ENCODE measurements at places on chromosomes 1 and 21.

DNA sequence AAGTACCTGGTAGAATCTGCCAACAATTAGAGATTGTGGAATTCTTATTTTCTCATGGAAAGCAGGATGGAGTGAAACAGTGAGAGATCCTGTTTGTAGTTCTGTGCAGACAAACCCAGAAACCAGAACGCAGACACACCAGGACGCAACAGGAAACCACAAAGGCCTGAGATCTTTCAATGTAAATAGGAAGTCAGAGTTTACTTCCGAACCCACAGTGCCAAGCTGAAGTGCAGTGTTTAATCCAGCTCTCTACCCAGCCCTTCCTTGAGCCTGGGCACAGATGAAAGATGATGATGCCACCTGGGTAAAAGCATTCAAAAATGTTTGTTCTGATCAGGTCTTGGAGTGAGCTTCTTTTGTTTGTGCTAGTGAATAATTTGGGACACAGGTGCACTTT is 244.2 kb upstream of the HOOK1 start:
- no peak for DNase-seq

- DNase-seq: no peak
These were observed 496.9 kb upstream of the CAMK1G start for GRCh38 chr1:209086486-209087192.

DNA sequence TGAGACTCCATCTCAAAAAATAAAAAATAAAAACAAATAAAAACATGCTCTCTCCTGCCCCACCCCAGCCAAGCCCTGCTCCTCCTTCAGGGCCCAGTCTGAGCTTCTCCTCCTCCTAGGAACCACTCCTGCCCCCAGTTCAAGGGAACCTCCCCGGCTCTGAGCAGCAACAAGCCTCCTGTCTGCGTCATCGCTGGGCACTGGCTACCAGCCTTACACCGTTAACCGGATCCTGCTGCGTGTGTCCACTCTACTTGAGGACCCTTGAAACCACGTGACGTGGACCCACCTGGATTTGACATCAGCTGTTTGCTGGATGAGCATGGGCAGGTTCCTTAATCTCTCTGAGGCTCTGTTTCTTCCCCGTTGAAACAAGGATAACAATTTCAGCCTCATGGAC is 1.6 kb upstream of the TAS1R2 start:
- no peak for DNase-seq

DNA sequence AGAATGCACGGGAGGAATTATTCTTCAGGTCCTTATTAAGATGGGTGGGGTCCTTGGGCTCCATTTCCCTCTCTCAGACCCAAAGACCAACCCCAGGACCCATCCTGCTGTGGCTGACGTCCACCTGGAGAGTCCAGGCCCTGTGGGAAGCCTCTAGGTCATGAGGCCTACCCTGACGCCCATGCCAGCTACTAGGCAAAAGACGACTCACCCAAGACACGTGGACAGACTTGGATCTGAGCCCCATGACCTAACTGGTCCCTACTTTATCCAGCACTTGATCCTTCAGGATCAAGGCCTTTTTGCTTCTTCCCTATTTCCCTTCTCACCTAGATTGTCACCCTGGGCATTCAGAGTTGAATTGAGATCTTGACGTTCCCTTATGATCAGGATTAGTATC is 56.0 kb upstream of the CASZ1 start:
- DNase-seq: no peak

GRCh38 chr1:37614105-37614504 is 18.4 kb upstream of the GNL2 start:
- no peak for DNase-seq

GRCh38 chr1:26384076-26384475 is 11.5 kb upstream of the ZNF683 start:
- DNase-seq: no peak

- DNase-seq: no peak
These were observed 174.4 kb downstream of the PGBD5 start for GRCh38 chr1:230251644-230252191.

DNA sequence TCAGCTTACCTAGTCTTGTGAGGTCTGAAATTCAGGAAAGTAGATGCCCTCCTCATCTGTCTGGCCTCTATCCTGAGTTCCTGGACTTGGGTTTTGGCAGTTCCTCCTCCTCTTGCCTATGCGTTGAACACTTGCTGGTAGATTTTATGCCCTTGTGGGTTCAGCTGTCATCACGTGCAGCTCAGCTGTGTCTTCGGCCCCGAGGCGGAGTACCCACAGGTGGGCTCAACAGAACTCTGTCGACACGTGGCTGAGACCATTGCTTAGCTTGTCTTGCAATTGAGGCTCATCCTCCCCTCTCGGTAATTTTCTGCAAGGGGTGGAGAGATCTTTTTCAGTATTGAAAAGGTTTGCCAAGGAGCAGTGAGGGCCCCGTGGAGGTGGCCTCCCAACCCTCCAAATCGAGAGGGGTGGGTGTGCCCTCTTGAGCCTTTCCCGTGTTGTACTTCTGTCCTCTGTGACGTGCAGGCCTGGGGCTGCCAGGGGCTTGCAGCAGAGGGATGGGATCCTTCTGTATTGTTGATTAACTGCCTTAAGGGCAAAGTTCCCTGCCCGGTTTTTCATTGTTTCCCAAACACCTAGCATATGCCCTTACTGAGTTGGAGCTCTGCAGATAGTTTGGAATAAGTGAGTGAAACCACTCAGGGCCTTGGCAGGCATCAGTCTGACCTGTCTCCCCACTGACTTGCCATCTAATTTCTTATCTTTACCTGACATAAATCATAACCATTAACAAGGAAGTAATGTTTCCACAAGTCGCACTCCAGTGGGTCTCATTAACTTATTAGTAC is 2.9 kb downstream of the CENPS start:
- no peak for DNase-seq

- DNase-seq: no peak
These were observed 119.2 kb downstream of the ITSN1 start for GRCh38 chr21:33761441-33762036.

- no peak for DNase-seq
These were observed 207.7 kb upstream of the KAZN start for GRCh38 chr1:14390816-14391215.

- DNase-seq: no peak
These were observed 6.5 kb downstream of the ZNF644 start for GRCh38 chr1:91015358-91015780.

DNA sequence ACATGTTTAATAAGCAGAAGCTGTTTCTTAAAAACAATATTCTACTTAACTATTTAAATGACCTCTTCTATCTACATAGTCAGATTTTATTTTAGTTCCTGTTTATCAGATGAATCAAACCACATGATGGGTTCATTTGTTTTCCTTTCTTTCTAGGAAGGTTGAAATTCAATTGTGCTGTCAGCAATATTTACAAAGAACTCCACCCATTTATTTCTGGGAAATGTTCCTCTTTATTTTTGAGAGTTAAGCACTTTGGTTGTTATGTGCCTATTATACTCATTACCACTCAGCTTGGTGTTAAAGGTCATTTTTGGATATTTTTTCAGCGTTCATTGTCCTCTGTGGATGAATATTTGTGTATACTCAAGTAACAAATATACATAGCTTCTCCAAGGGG is 84.9 kb downstream of the C4BPA start:
- no peak for DNase-seq

DNA sequence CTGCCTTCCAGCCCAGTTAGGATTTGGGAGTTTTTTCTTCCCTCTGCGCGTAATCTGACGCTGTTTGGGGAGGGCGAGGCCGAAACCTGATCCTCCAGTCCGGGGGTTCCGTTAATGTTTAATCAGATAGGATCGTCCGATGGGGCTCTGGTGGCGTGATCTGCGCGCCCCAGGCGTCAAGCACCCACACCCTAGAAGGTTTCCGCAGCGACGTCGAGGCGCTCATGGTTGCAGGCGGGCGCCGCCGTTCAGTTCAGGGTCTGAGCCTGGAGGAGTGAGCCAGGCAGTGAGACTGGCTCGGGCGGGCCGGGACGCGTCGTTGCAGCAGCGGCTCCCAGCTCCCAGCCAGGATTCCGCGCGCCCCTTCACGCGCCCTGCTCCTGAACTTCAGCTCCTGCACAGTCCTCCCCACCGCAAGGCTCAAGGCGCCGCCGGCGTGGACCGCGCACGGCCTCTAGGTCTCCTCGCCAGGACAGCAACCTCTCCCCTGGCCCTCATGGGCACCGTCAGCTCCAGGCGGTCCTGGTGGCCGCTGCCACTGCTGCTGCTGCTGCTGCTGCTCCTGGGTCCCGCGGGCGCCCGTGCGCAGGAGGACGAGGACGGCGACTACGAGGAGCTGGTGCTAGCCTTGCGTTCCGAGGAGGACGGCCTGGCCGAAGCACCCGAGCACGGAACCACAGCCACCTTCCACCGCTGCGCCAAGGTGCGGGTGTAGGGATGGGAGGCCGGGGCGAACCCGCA is at the start of gene PCSK9:
TSS of gene PCSK9 (plus strand) at position 207 of the 741 bp plus-strand sequence. CDS start at position 497, 290 bp downstream.
- DNase-seq: no peak

DNA sequence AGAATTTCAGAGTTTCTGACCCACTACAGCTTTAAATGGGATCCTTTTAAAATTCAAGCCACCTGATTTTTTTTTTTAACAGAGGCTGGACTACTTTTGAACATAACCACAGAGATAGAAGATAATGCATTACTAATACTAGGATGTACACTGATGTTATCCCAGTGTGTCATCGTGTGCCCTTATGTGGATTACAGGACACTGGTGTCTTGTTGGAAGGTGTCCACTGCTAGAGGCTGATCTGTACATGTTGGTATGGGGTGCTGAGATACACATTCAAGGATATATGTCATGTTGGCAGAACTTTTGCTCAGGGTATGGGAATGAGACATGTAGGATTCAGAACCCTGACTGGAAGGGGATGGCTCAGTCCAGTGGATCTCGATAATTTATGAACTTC is 56.3 kb downstream of the INAVA start:
- DNase-seq: no peak

DNA sequence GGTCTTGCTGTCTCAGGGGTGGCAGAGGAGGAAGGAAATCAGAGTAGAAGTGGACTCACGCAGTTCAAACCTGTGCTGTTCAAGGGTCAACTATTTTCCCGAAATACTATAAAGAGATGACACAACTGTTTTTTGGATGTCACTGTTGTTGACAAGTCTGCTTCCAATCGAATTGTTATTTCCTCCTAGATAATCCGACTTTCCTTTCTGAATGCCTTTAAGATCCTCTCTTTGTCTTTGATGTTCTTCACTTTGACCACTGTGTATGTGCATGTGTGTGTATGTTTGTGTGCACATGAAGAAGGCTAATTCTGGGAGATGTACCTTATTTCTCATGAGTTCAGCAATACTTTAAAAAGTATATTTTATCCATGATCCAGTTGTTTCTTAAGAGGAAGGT is 21.6 kb downstream of the PADI4 start:
- no peak for DNase-seq

- DNase-seq: no peak
These were observed 22.6 kb upstream of the SIM2 start for GRCh38 chr21:36676039-36676950.

GRCh38 chr21:15405214-15405613 is 324.6 kb upstream of the USP25 start:
- no peak for DNase-seq

DNA sequence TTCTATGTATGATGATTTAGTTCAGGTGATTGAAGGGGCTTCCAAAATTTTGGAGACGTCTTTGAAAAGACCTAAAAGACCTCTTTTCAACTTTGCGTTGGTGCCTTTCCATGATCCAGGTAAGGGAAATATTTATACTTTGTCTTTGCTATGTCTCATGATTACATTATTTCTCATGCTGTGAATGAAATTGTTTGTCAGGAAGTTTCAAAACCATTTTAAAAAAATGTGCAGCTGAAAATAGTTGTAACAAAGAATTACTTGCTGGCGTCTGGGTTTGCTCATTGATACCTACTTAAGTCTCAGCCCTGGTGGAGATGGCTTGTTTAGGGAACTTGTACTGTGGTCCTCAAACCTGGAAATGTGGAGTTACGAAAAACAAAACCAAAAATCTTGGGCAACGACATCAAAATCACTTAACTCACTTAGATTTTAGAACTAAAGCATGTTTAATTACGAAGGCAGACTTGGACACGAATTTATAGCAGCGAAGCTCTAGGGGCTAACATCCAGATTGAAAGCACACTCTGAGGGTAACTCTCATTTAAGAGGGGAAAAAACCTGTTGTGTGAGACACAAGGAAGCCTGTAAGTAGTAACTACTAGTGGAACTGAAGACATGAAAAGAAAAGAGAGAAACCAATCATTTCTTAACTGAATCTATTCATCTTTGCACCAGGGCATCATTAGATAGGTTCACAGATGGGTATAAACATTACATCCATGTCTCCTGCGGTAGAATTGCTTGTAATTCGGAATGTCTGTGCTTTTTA is 924 bp downstream of the HMCN1 start:
- no peak for DNase-seq

GRCh38 chr1:85603086-85603880 is 22.7 kb downstream of the CCN1 start:
- DNase-seq: no peak

- no peak for DNase-seq
These were observed 21.3 kb downstream of the C1QB start for GRCh38 chr1:22674410-22674749.

- no peak for DNase-seq
These were observed 7.6 kb downstream of the ZNF683 start for GRCh38 chr1:26364956-26365355.

- no peak for DNase-seq
These were observed 241.1 kb downstream of the PDE4B start for GRCh38 chr1:66033781-66034180.

DNA sequence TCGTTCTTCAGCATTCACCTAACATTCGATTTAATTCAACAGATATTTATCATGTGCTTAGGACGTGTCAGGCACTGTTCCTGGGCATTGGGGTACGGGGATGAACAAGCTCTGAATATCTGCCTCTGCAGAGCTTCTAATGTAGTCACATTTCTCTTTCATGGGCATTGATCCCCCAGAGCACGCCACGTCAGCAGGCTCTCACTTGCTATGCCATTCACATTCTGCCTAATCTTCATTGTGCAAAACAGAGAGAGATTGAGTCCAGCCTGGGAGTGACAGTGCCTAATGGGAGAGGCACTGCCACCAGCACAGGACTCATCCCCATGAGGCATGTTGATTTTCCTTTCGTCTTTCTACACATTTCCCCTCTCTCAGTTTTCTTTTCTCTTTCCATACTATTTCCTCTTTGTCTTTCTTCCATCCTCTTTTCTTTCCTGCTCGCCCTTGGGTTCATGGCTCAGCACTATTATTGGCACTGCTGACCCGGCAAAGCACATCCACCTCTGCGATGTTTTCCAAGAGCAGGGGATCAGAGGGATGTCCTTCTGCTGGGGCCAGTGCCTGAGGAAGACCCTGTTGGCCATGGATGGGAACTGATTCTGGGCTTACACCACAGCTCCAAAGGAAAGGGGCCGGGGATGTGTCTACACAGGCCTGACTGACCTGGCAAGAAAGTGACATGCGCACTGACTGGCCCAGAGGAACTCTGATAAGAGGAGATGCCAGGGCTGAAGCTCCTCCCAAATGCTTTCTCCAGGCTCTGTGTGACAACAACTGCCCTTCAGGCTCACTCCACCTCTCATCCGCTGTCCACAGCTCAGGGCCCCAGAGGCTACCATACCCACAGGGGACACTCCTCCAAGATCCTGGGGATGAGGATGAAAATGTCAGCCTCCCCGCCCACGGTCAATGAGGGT is 195.9 kb downstream of the TOMM20 start:
- DNase-seq: no peak
